ENCODE measurements at places on chromosomes 13 and 19. TPM values are rescaled to one million over a fixed set of nuclear protein-coding genes. Genes with fewer than 3 reads are reported as not detected.

GRCh38 chr13:85806553-85807175, 7.4 kb upstream of the SLITRK6 start:
- no peak for DNase-seq

- peak; percentile 46 for DNase-seq
Measured at GRCh38 chr13:110525328-110526319, 35.9 kb downstream of the RAB20 start.

GRCh38 chr19:49664171-49665035, 1.3 kb downstream of the IRF3 start:
- DNase-seq: peak; percentile 98

The CGB5 gene
- not detected for polyA plus RNA-seq

DNA sequence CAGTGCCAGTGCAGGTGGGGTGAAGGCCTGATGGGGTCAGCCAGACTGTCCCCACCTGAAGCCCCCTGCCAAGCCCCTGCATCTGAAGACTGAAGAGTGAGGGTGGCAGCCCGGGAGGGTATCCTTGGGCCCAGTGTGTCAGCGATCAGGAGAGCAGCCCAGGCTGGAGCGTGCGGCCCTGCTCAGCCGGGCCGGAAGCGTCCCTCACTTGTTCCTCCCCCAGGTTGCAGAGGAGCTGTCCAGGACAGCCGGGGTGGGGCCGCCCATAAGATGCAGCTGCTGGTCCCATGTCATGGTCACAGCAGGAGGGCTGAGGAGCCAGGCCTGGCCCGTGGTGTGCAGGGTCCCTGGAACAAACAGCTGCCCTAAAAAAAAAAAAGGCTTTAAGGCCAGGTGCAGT, 55.4 kb downstream of the KDM4B start:
- DNase-seq: no peak

The ITGBL1 gene
- 144 TPM for polyA plus RNA-seq
